Progenitor cell of endocrine pancreas (in vitro differentiated cells): ENCODE measurements at places on chromosomes 1 and 21. TPM values are rescaled to one million over a fixed set of nuclear protein-coding genes. Genes with fewer than 3 reads are reported as not detected.

AADACL3 gene
- not detected in 2 replicates for total RNA-seq

NBPF4 gene
- total RNA-seq = not detected in 2 replicates

FAM43B gene
- 0.10 and 0.16 TPM in 2 replicates for total RNA-seq

APCS gene
- not detected in 2 replicates for total RNA-seq

SMIM11 gene
- total RNA-seq = 5.9 and 22.7 TPM in 2 replicates

LAPTM5 gene
- total RNA-seq = 0.20 TPM in 1 of 2 replicates, not detected in the other

RALGPS2 gene
- 58.9 and 64.4 TPM in 2 replicates for total RNA-seq

ABCA4 gene
- 0.86 and 2.0 TPM in 2 replicates for total RNA-seq

KRTAP21-2 gene
- total RNA-seq = not detected in 2 replicates

C1orf141 gene
- 0.31 TPM in 1 of 2 replicates, not detected in the other for total RNA-seq

FCRL2 gene
- not detected in 2 replicates for total RNA-seq

CELA3B gene
- 0.58 TPM in 1 of 2 replicates, not detected in the other for total RNA-seq

TMEM82 gene
- total RNA-seq = 0.44 and 1.4 TPM in 2 replicates

ANKRD45 gene
- 1.2 and 1.5 TPM in 2 replicates for total RNA-seq

SPATA45 gene
- total RNA-seq = 0.69 TPM in 1 of 2 replicates, not detected in the other

SH3BGRL3 gene
- 63.8 and 66.6 TPM in 2 replicates for total RNA-seq

NPPA gene
- total RNA-seq = not detected in 2 replicates

COL16A1 gene
- total RNA-seq = 0.67 and 2.1 TPM in 2 replicates

ACTL8 gene
- total RNA-seq = not detected in 2 replicates

CGN gene
- 127 and 128 TPM in 2 replicates for total RNA-seq

CD101 gene
- total RNA-seq = 2.8 and 3.3 TPM in 2 replicates

PPIH gene
- total RNA-seq = 53.4 and 55.7 TPM in 2 replicates

SPRR2G gene
- not detected in 2 replicates for total RNA-seq
